Stimulated activated CD4-positive, alpha-beta T cell treated with anti-CD3 and anti-CD28 coated beads, Interleukin-15, amount 100 ng/mL, for 1 hour (primary cell): ENCODE measurements at places on chromosomes 6 and 20.
A peak's percentile ranks its signal among the peaks of the same experiment; 100 is the strongest.

DNA sequence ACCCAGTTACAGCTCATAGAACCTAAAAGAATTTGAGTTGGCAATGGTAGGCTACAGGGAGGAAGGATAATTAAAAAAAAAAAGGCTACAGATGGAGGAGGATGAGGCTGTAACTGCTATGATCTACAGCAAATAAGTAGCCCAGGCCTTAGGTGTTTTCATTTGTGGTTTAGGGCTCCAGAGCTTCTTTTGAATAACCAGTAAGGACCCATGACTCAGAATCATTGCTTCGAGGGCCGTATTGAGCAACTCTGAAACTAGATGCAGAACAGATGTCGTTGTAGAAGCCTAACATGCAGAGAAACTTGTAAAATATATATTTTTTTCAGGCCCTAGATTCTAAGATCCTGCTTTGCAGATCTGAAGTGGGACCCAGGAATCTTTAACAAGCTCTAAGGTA lies 19.0 kb upstream of the ASIP start:
- DNase-seq, result no peak

DNA sequence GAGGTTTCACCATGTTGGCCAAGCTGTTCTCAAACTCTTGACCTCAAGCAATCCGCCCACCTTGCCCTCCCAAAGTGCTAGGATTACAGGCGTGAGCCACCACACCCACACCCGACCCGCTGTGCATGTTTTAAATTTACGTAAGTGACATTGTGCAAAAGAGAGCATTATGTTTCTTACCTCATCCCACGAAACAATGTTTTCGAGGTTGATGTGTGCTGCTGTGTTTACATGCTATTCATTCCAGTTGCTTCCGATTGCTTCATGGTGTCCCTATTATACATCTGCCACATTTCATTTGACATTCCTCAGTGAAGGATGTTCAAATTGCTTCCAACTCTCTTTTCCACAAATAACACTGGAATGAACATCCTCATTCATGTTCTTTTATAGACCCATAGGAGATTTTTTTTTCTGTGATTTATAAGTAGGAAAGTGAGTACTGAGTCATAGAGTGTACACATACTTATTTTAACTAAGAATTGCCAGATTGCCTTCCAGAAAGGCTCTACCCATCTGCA lies 403.9 kb upstream of the JARID2 start:
- DNase-seq, result no peak

GRCh38 chr20:63831993-63832686 lies 1.1 kb upstream of the ZBTB46 start:
- DNase-seq, result no peak

GRCh38 chr6:124131259-124131658 lies 327.6 kb downstream of the NKAIN2 start:
- no peak for DNase-seq

DNA sequence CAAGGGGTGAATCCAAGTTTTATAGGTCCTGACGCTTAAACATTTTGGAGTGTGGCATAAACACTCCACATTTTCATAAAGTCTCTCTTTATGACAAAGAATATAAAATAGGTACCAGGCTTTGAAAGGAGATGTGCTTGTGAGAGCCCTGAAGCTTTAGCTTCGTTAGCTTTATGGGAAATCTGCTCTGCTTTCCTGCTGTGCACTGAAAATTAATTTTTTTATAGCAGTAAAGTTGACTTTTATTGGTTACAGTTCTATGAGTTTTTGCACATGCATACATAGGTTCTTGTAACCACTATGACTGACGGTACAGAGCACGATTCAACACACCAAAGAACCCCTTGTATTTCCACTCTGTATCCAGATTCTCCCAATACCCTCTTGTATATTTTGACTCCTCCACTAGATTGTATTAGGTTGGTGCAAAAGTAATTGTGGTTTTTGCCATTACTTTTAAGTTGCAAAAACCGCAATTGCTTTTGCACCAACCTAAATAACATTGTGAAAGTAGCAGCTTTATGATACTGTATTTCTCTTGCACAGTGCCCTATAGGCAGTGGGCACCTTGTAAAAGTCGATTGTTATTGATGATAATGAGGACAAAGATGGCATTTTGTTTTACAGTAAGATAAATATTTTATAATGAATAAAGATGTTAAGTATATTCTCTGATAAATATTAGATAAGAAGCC lies 145.2 kb upstream of the AKIRIN2 start:
- DNase-seq, result no peak

- DNase-seq, result no peak
Measured at GRCh38 chr20:17497821-17498580, 33.2 kb downstream of the BFSP1 start.

DNA sequence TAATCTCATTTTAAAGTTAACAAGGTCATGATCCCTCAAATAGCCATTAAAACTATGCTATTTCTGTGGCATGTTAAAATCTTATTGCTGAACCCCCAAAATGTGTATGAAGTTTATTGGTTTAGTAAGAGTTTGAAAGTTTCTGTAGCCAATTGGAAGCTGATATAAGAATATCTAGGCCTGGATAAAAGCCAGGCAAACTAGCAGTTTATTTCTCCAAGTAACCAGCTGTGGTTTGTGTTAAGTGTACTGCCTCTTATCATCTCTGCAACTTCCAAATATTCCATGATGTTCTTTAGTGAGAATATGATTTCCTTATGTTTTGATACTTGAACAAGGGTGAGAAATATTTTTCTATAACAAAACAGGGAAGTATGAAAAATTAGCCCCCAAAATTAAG lies 76.7 kb downstream of the PRSS35 start:
- no peak for DNase-seq

GRCh38 chr6:44219053-44219814 lies 2.5 kb downstream of the MYMX start:
- DNase-seq, result no peak

DNA sequence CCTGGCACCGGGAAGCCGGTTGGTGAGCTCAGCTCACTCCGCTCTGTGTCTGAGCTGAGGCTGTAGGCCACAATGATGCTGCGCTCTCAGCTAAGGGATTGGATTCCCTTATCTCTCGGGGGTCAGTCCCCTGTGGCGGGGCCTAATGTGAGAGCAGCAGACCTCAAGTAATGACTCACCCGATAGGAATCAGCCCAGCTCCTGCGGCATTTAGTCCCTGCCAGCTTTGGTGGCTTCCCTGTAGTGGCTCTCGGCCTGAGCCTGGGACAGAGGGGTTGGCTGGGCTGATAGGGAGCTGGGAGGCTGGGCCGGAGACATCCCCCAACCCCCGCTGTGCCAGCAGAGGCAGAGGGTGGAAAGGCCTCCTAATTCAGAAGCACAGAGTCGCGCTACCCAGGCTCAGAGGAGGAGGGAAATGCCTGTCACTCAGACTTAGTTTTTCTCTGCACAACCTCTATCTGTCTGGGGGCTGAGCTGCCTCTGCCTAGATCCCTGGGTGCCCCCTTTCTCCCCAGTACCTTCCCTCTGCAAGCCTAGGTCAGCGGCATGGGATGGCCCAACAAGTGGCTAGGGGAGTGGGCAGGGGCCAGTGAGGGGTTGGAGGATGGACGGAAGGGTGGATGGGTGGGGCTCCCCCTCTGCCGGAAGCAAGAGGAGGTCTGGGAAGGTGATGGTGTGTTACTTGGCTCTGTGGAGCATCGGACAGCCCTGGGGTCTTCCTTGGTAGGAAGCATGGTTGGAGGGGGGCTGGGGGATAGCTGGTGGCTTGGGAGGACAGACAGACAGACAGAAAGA lies 92.2 kb downstream of the CDH22 start:
- DNase-seq, result no peak

- DNase-seq, result no peak
Measured at GRCh38 chr6:34957231-34957783, 68.3 kb downstream of the ANKS1A start.

- no peak for DNase-seq
Measured at GRCh38 chr20:33338467-33339258, 55.6 kb downstream of the BPIFB1 start.

- DNase-seq, result no peak
Measured at GRCh38 chr20:45701104-45701503, 734 bp upstream of the WFDC13 start.

DNA sequence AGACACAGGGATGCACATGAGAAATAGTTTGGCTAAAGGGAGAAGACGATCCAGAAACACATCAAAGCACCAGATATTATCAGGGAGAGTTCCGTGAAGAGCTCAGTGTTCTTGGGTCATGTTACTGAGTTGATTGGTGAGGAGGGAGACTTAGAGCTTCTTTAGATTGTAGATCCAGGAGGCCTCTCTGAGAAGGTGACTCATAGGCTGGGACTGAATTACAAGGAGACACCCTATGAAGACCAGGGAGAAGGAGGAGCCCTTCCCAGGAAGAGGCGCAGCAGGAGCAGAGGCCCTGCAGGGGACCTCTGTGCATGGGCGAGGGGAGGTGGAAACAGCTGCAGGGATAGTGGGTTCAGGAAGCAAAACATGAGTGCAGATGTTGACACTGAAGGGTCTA lies 196.5 kb downstream of the SLC24A3 start:
- DNase-seq, result no peak

GRCh38 chr6:127812985-127813698 lies 87.7 kb downstream of the THEMIS start:
- DNase-seq, result peak; percentile 2

DNA sequence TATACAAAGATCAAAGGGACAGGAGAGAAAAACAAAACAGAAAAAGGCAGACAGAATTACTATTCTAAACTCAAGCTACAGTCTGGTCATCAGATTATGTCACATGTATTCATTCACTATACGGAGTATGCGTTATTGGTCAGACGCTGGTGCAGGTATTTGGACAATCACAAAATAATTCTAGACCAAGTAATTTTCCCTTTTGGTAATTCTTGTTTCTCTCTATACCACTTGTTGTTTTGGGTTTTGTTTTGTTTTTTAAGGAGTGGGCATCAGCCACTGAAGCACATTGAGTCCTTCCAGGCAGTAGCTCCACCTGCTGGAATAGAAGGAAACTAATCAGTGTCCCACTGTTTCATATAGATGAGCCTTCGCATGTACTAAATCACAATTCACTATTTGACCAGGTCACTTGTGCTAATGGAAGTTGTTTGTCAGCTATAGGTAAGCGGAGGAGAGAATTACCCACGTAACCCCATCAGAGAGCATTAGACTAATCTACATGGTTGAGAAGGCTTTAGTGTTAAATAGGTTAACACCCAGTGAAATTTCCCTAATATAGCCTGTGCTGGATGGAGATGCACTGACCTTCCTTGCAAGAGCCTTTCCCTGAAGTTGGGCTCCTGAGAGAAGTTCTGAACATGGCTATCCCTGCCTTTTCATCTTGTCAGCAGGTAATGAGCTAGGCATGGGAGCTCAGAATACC lies 77.9 kb downstream of the TNFAIP3 start:
- DNase-seq, result no peak
